Cardiac muscle cell (in vitro differentiated cells and primary cell): ENCODE measurements at places on chromosomes 1 and 21. TPM values are rescaled to one million over a fixed set of nuclear protein-coding genes. Genes with fewer than 3 reads are reported as not detected.

Gene LCE1E
- not detected in 2 replicates for total RNA-seq

DNA sequence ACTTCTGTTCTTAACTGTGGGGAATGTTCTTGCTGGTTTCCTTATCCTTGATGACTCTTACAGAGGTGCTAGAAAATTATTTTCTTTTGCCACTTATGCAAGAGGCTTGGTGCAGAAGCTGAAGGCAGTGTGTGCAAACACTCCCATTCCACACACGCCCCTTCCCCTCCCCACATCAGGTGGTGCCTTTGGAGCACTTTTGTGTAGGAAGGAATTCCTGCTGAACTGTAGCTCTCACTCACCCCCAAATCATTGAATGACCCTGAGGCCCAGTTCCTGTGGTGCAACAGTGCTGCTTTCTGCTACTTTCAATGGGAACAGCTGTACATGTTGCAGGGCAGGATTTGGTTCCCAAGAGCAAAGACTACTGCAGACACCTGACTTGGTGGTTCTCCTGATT is 101.8 kb downstream of the CD247 start:
- no peak overlapping the region for H3K27ac ChIP-seq
- H3K4me1 ChIP-seq = no peaks in the 10 kb centered on the region
- peaks cover 10% of the 10 kb centered on the region for H3K36me3 ChIP-seq
- DNase-seq = no peak

DNA sequence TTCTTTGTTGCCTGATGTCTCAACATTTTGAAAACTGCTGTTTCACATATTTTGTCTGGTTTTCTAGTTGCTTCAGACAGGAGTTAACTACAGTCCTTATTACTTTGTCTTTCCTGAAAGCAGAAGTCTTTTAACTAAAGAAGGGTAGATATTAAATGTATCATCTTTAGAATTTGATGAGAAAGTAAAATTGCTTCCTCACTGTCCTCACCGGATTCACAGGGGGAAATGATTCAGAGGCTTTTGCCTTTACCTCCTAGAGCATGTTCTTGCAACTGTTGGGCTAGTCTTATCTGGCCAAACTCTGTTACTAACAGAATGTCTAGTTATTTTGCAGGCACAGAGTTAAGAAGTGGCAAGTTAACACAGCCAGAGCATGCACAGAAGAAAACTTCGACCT is 107.2 kb upstream of the VAV3 start:
- H3K4me1 ChIP-seq = peaks cover 10% of the 10 kb centered on the region
- H3K36me3 ChIP-seq = no peaks in the 10 kb centered on the region
- H3K4me3 ChIP-seq = no peak overlapping the region
- no peak overlapping the region for H3K27ac ChIP-seq

- H3K36me3 ChIP-seq = no peaks in the 10 kb centered on the region
- no peak for DNase-seq
- no peaks in the 10 kb centered on the region for H3K27me3 ChIP-seq
- H3K4me3 ChIP-seq = no peak overlapping the region
- H3K4me1 ChIP-seq = no peaks in the 10 kb centered on the region
Measured at GRCh38 chr1:38239258-38239835, 192.8 kb upstream of the POU3F1 start.

Gene LCA5L
- 2.0 and 2.9 TPM in 2 replicates for total RNA-seq

- H3K4me1 ChIP-seq = peaks cover 7% of the 10 kb centered on the region
- peak; percentile 55 for DNase-seq
- no peaks in the 10 kb centered on the region for H3K27me3 ChIP-seq
- no peaks in the 10 kb centered on the region for H3K36me3 ChIP-seq
- H3K27ac ChIP-seq = peak overlapping the region; percentile 98
- peak overlapping the region; percentile 67 for H3K4me3 ChIP-seq
Measured at GRCh38 chr1:100036718-100037655, 67.2 kb downstream of the SLC35A3 start.

GRCh38 chr1:105427543-105427942 is 1628.9 kb upstream of the PRMT6 start:
- no peak overlapping the region for H3K27ac ChIP-seq
- H3K4me1 ChIP-seq = no peaks in the 10 kb centered on the region
- H3K36me3 ChIP-seq = no peaks in the 10 kb centered on the region
- no peak overlapping the region for H3K4me3 ChIP-seq
- H3K27me3 ChIP-seq = no peaks in the 10 kb centered on the region

- no peak for DNase-seq
- no peaks in the 10 kb centered on the region for H3K36me3 ChIP-seq
- H3K4me1 ChIP-seq = peaks cover 13% of the 10 kb centered on the region
- no peaks in the 10 kb centered on the region for H3K27me3 ChIP-seq
- no peak overlapping the region for H3K4me3 ChIP-seq
Measured at GRCh38 chr1:171509191-171509590, 23.9 kb downstream of the PRRC2C start.

- DNase-seq = peak; percentile 81
- H3K4me3 ChIP-seq = no peak overlapping the region
- H3K27ac ChIP-seq = no peak overlapping the region
- no peaks in the 10 kb centered on the region for H3K27me3 ChIP-seq
Measured at GRCh38 chr1:116066868-116067565, 44.2 kb upstream of the MAB21L3 start.

- H3K27ac ChIP-seq = peak overlapping the region; percentile 2
- DNase-seq = peak; percentile 71
- H3K36me3 ChIP-seq = no peaks in the 10 kb centered on the region
Measured at GRCh38 chr1:28296401-28297261, 32.2 kb upstream of the MED18 start.
